ENCODE measurements at places on chromosomes 7 and 10. TPM values are rescaled to one million over a fixed set of nuclear protein-coding genes. Genes with fewer than 3 reads are reported as not detected.

The CYP2C19 gene
- total RNA-seq, result not detected

The STK31 gene
- total RNA-seq, result 1.6 TPM

The PRR15 gene
- not detected for total RNA-seq

The TMEM270 gene
- not detected for total RNA-seq

The ZPBP gene
- total RNA-seq, result not detected

The AEBP1 gene
- total RNA-seq, result 1,349 TPM

DNA sequence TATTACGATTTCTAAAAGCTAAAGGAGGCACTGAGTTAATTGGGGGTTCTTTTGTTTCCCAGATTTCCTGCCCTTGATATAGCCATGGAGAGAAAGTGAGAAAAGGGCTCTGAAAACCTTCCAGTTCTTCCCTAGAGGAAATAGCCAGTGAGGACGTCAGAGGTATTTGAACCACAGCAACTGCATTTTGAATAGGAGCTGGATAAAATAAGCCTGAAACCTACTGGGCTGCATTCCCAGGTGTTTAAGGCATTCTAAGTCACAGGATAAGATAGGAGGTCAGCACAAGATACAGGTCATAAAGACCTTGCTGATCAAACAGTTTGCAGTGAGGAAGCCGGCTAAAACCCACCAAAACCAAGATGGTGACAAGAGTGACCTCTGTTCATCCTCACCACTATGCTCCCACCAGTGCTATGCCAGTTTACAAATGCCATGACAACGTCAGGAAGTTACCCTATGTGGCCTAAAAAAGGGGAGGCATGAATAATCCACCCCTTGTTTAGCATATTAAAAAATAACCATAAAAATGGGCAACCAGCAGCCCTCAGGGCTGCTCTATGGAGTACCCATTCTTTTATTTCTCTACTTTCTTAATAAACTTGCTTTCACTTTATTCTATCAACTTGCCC is 85.1 kb upstream of the FRMD4A start:
- DNase-seq, result no peak
- no peaks in the 10 kb centered on the region for H3K36me3 ChIP-seq
- no peaks in the 10 kb centered on the region for H3K4me1 ChIP-seq
- no peak overlapping the region for H3K27ac ChIP-seq

- peaks cover 5% of the 10 kb centered on the region for H3K36me3 ChIP-seq
- no peak overlapping the region for H3K27ac ChIP-seq
- no peaks in the 10 kb centered on the region for H3K4me1 ChIP-seq
- no peaks in the 10 kb centered on the region for H3K27me3 ChIP-seq
These were observed 665 bp downstream of the BHLHA15 start for GRCh38 chr7:98211676-98212531.

DNA sequence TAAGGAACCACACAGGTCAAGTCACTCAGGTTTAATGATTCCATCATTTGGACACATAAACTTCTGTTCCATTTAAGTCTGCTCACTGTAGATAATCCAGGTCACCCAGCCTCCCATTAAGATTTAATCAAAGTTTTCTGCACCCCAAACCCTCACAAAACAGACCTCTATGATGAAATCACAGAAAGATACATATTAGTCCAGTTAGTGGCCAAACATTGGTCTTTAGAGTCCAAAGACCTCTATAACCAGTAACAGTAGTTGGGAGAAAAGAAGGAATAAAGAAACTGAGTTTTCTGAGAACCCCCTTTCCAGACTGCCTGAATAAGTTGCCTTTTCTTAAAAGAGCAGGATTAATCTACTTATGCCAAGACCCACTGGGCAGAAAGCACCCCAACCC is 4.8 kb downstream of the GCC1 start:
- DNase-seq, result no peak
- no peak overlapping the region for H3K27ac ChIP-seq
- no peaks in the 10 kb centered on the region for H3K27me3 ChIP-seq
- H3K36me3 ChIP-seq, result peaks cover 29% of the 10 kb centered on the region
- H3K4me3 ChIP-seq, result no peak overlapping the region

DNA sequence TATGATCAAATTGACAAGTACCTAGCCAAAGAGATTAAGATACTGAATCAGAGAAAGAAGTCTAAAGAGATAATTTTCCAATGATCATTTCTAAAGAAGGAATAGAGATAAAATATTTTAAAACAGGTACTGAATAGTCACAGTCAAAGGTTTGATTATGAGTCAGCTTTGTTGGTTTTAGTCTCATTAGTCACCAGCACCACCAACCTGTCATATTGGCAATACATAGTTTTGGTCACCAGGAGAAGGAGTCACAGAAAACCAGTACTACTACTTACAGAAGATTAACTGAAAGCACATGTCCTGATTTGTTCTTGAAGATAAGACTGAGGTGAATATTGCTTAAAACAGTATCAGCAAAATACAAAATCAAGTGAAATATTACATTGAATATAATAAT is 34.6 kb downstream of the ZEB1 start:
- no peaks in the 10 kb centered on the region for H3K36me3 ChIP-seq
- H3K27me3 ChIP-seq, result no peaks in the 10 kb centered on the region
- H3K4me1 ChIP-seq, result peaks cover 5% of the 10 kb centered on the region
- DNase-seq, result no peak
- no peak overlapping the region for H3K27ac ChIP-seq
- no peak overlapping the region for H3K4me3 ChIP-seq

DNA sequence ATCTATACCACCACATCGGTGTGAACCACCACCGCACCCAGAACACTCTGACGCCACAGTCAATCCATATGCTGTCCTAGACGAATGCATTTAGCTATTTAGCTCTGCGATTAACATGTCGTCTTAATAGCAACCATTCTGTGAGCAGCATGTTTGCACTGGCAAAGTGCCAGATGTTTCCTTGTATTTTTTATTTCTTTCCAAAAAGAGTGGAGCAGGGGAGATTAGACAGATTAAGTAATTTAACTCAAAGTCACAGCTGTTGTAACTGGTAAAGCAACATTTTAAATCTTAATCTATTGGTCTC is 57.0 kb upstream of the ARL4A start:
- DNase-seq, result no peak
- H3K4me3 ChIP-seq, result no peak overlapping the region
- no peak overlapping the region for H3K27ac ChIP-seq
- H3K4me1 ChIP-seq, result no peaks in the 10 kb centered on the region

DNA sequence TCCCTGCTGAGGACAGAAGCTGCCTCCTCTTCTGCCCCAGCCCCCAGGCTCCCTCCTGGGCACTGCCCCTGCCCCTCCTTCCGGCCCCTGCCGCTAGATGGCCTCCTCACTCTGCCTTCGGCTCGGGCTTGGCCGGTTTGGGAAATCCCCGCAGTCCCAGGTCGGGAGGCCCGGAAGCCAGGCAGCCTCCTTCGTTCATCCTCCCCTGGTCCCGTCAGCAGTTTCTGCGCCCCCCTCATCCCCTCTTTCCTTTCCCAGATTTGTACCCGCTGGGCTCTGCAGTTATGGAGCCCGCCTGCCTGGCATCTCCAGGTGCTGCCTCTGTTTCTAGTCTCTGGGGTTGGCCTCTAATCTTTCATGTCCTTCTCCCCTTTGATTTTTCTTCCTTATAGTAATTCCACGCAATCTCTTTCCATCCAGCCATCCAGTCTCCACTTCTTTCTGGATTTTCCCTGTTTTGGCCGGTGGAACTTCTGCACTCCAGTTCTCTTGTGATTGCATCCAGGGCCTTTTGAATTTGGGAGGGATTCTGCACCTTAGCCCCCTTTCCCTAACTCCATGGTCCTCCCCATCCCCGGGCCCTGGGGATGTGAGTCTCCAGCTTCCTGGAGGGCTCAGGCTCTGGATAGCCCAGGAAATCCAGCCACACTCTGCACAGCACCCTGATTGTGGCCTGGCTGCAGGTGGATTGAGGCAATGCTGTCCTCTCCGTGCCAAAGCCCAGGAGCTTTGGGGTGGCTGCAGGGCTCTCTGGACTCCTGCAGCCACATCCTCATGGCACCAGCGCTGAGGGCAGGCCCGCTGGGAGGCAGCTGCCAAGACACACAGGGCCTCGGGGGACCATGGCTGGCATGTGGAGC is 3.3 kb upstream of the SHH start:
- H3K36me3 ChIP-seq, result no peaks in the 10 kb centered on the region
- DNase-seq, result no peak
- H3K27ac ChIP-seq, result no peak overlapping the region
- no peak overlapping the region for H3K4me3 ChIP-seq
- no peaks in the 10 kb centered on the region for H3K4me1 ChIP-seq

- H3K36me3 ChIP-seq, result no peaks in the 10 kb centered on the region
- no peak overlapping the region for H3K4me3 ChIP-seq
- no peak overlapping the region for H3K27ac ChIP-seq
- H3K27me3 ChIP-seq, result no peaks in the 10 kb centered on the region
- DNase-seq, result no peak
These were observed 201.5 kb downstream of the CDK14 start for GRCh38 chr7:90797596-90797995.

DNA sequence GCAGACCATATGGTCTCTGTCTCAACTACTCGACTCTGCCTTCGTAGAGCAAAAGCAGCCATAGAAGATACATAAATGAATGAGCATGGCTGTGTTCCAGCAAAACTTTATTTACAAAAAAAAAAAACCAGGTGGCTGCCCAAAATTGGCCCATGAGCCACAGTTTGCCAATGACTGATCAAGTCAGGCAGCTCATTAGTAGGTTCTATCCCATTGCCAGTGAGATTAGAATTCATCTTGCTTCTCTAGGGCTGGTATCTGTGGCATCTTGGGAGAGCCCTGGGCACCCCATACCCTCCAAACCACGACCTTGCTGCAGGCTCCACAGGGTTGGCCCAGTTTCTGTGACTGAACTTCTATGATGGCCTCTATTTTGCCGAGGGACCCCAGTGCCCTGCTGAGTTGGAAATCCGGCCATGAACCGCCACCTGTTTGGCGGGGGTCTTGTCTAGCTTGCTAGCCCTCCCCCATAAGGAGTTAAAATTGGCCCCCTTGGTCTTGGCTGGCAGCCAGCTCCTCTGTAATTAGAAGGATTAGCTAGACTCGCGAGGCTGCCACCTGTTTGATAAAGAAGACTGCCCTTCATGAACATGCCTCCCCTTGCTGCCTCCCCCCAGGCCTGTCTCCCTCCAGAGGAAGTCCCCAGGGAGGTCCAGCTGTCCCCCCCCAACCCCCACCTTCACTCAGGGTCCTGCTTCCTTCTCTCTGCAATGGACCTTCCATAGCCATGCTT is 83.9 kb downstream of the CHN2 start:
- H3K4me3 ChIP-seq, result no peak overlapping the region
- no peaks in the 10 kb centered on the region for H3K36me3 ChIP-seq
- H3K4me1 ChIP-seq, result no peaks in the 10 kb centered on the region
- DNase-seq, result no peak
- H3K27ac ChIP-seq, result no peak overlapping the region

DNA sequence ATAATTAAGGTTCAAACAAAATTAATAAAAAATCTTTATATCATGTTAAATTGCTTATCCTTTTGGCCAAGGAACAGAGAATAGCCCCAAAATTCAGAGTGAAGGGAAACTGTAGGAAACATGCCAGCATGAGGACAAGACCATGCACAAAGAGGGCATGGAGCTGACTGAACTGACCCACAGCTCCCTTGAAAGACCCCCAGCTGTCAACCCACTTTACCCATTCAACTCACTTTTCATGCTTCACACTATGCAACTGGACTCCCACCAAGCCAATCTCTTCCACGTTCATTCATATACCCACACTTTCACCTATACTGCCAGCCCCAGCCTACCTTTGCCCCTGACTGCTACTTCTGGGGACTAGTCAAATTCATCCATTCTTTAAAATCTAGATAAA is 10.2 kb downstream of the FBXW4 start:
- peaks cover 4% of the 10 kb centered on the region for H3K4me1 ChIP-seq
- H3K27me3 ChIP-seq, result no peaks in the 10 kb centered on the region

Data from ascending aorta (tissue), 2 donors.